Lung (tissue), 17 donors: ENCODE measurements at places on chromosomes 4 and X. TPM values are rescaled to one million over a fixed set of nuclear protein-coding genes. Genes with fewer than 3 reads are reported as not detected.

GRCh38 chr4:1627417-1628313, 56.4 kb downstream of the FAM53A start:
- H3K27ac ChIP-seq: no peak overlapping the region
- no peaks in the 10 kb centered on the region for H3K4me1 ChIP-seq
- no peak overlapping the region for H3K4me3 ChIP-seq
- no peaks in the 10 kb centered on the region for H3K27me3 ChIP-seq
- no peak for DNase-seq

- no peaks in the 10 kb centered on the region for H3K4me1 ChIP-seq
- H3K27ac ChIP-seq: no peak overlapping the region
- H3K4me3 ChIP-seq: no peak overlapping the region
- no peaks in the 10 kb centered on the region for H3K36me3 ChIP-seq
- no peaks in the 10 kb centered on the region for H3K27me3 ChIP-seq
Observed at GRCh38 chr4:120431180-120431579, 364.5 kb upstream of the MAD2L1 start.

The CCNQ gene
- total RNA-seq: 14.2 TPM

- H3K4me1 ChIP-seq: peaks cover 9% of the 10 kb centered on the region
- no peaks in the 10 kb centered on the region for H3K27me3 ChIP-seq
- no peak for DNase-seq
- H3K36me3 ChIP-seq: no peaks in the 10 kb centered on the region
Observed at GRCh38 chr4:123953566-123953965, 557.0 kb downstream of the SPRY1 start.

The CABS1 gene
- not detected for total RNA-seq

GRCh38 chr4:182923366-182923765, 6.2 kb upstream of the DCTD start:
- no peaks in the 10 kb centered on the region for H3K27me3 ChIP-seq
- H3K27ac ChIP-seq: no peak overlapping the region
- no peaks in the 10 kb centered on the region for H3K36me3 ChIP-seq
- H3K4me3 ChIP-seq: no peak overlapping the region

GRCh38 chrX:118565853-118566252, 70.2 kb downstream of the DOCK11 start:
- H3K27me3 ChIP-seq: no peaks in the 10 kb centered on the region
- DNase-seq: no peak
- H3K4me3 ChIP-seq: no peak overlapping the region
- no peak overlapping the region for H3K27ac ChIP-seq
- H3K36me3 ChIP-seq: no peaks in the 10 kb centered on the region

- DNase-seq: no peak
- no peaks in the 10 kb centered on the region for H3K4me1 ChIP-seq
- H3K27ac ChIP-seq: no peak overlapping the region
- H3K36me3 ChIP-seq: no peaks in the 10 kb centered on the region
Observed at GRCh38 chr4:105630670-105631655, 77.5 kb downstream of the INTS12 start.

DNA sequence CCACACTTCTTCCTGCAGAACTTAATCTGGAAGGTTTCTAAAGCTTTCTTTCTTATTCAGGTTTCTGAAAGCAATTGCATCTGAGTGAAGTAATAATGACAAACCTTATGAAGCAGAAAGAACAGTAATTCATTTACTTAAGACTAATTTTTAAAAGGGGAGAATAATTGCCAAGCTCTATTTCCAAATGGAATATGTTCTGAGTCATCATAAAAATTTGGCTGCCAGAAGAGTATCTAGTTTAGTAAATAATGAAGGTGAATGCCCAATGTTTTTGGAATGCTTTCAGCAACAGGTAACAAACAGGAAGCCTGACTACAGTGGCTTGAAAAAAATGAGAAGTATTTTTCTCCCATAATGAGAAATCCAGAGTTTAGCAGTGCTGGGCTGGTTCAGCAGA, 227.3 kb upstream of the TET2 start:
- no peak for DNase-seq
- H3K36me3 ChIP-seq: no peaks in the 10 kb centered on the region
- no peaks in the 10 kb centered on the region for H3K4me1 ChIP-seq
- H3K27me3 ChIP-seq: no peaks in the 10 kb centered on the region
- H3K4me3 ChIP-seq: no peak overlapping the region
- no peak overlapping the region for H3K27ac ChIP-seq

The FAM149A gene
- total RNA-seq: 14.8 TPM

DNA sequence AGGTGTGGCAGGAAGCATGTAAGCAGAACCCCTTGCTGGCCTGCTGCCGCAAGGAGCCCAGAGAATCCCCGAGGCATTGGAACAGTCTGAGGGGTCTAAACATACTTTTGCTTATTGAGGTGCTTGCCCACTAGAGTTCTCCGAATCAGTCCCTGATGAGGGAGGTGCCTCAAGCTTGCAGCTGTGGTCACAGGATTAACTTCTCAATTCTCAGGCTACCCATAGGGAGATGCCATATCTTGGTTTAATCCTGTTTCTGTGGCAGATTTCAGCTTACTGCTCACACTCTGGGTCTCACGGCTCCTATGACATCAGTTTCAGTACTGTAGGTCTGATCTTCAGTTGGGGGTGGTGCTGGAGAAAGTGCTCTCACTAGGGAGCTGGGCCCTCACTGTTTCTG, 39.9 kb downstream of the CCNG2 start:
- no peak for DNase-seq
- no peak overlapping the region for H3K27ac ChIP-seq
- H3K36me3 ChIP-seq: no peaks in the 10 kb centered on the region
- no peaks in the 10 kb centered on the region for H3K4me1 ChIP-seq
- no peak overlapping the region for H3K4me3 ChIP-seq

DNA sequence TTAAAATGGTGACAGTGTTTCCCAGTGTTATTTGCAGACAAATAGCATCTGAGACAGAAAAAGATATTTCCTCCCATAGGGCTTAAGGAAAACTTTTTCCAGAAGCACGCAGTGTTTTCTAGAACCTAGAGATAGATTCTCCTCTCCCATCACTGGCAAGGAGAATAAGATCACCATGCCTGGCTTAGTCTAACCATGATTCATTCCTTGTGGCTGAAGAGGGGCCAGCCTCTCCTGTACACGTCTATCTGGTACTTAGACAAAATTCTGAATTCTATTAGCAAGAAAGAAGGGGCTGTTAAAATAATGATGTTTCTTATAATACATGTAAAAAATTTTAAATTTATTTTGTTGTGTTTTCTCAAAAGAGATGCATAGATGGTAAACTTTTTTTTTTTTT, 296.1 kb upstream of the LDB2 start:
- H3K27ac ChIP-seq: no peak overlapping the region
- no peaks in the 10 kb centered on the region for H3K36me3 ChIP-seq
- H3K4me3 ChIP-seq: no peak overlapping the region
- peaks cover 3% of the 10 kb centered on the region for H3K4me1 ChIP-seq
- H3K27me3 ChIP-seq: no peaks in the 10 kb centered on the region

DNA sequence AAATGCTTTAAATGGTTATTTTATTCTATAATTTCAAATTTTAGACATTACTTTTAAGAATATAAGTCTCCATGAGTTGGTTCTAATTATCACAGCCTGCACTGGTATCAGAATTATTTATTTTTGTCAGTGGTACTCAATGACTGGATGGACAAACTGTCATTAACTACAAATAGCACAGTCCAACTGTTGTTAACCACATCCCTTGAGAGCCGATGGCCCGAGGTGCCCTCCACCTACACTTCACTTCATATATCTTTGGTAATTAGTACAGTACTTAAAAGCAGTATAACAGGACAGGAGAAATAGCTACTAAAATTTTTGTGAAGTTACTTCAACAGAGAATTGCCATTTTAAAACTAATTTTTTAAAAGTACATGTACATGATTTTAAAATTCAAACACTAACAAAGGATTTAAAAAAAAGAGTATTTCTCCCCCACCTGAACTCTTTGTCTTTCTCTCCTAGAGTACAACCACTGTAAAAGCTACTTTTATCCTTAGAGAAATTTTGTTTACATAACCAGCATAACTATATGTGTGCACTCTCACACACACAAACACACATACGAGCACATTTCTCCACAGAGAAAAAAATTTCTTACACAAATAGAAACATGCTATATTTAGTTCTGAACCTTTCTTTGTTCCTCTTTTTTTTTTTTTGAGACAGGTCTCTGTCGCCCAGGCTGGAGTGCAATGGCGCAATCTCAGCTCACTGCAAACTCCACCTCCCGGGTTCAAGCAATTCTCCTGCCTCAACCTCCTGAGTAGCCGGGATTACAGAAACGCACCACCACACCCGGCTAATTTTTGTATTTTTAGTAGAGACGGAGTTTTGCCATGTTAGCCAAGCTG, 6.5 kb downstream of the TIFA start:
- DNase-seq: no peak
- H3K4me3 ChIP-seq: no peak overlapping the region
- no peaks in the 10 kb centered on the region for H3K36me3 ChIP-seq
- no peaks in the 10 kb centered on the region for H3K27me3 ChIP-seq
- H3K27ac ChIP-seq: no peak overlapping the region

GRCh38 chr4:134027931-134028330, 173.7 kb downstream of the PABPC4L start:
- peak; percentile 14 for DNase-seq
- H3K27me3 ChIP-seq: no peaks in the 10 kb centered on the region
- no peaks in the 10 kb centered on the region for H3K36me3 ChIP-seq
- H3K4me3 ChIP-seq: no peak overlapping the region
- H3K27ac ChIP-seq: no peak overlapping the region

DNA sequence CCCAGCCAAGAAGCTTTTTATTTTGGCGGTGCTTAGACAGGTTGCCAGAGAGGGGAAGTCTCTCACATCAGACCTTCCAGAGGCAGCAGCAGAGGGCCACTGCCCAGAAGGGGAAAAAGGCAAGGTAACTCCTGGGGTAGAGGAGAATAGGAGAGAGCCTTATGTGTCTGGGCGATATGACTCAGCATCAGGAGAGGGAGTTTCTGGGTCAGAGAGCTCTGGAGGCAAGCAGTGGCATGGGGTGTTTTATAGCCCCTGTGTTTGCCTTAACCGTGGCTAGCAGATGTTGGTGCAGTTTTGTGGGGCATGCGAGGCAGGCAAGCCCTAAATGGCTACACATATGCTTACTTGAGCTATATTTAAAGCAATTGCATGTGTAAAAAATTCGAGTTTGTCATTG, 8.3 kb upstream of the ZXDB start:
- H3K36me3 ChIP-seq: no peaks in the 10 kb centered on the region
- no peak overlapping the region for H3K27ac ChIP-seq
- H3K27me3 ChIP-seq: no peaks in the 10 kb centered on the region
- DNase-seq: no peak
- no peak overlapping the region for H3K4me3 ChIP-seq

DNA sequence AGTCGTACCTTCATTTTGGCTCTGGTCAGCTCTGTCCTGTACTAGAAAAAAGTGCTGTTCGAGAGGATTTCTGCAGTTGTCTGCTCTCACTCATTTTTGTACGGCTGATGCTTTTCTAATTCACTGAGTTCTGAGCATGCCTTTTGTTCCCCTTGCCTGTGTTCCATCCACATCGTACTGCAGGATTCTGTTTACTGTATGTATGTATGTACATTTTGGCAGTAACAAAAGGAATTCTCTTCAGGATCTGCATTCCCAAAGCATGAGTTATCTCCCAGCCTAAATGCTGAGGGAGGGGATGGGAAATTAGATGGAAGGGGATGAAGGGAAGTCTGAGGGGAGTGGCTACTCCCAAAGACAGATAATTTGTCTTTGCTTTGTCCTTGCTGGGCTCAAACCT, 87.6 kb downstream of the GBA3 start:
- no peaks in the 10 kb centered on the region for H3K36me3 ChIP-seq
- no peak for DNase-seq
- H3K4me1 ChIP-seq: no peaks in the 10 kb centered on the region

GRCh38 chr4:101197350-101197749, 150.0 kb downstream of the PPP3CA start:
- H3K27ac ChIP-seq: no peak overlapping the region
- H3K4me3 ChIP-seq: no peak overlapping the region
- no peaks in the 10 kb centered on the region for H3K27me3 ChIP-seq
- peaks cover 2% of the 10 kb centered on the region for H3K36me3 ChIP-seq

GRCh38 chr4:27828843-27829242, 968.2 kb downstream of the STIM2 start:
- H3K4me1 ChIP-seq: no peaks in the 10 kb centered on the region
- no peaks in the 10 kb centered on the region for H3K36me3 ChIP-seq
- H3K27ac ChIP-seq: no peak overlapping the region
- no peak overlapping the region for H3K4me3 ChIP-seq
- no peak for DNase-seq
- no peaks in the 10 kb centered on the region for H3K27me3 ChIP-seq

- no peak overlapping the region for H3K27ac ChIP-seq
- H3K36me3 ChIP-seq: no peaks in the 10 kb centered on the region
- no peak overlapping the region for H3K4me3 ChIP-seq
- DNase-seq: no peak
- no peaks in the 10 kb centered on the region for H3K4me1 ChIP-seq
- no peaks in the 10 kb centered on the region for H3K27me3 ChIP-seq
Observed at GRCh38 chr4:114668577-114668976, 70.0 kb downstream of the UGT8 start.

DNA sequence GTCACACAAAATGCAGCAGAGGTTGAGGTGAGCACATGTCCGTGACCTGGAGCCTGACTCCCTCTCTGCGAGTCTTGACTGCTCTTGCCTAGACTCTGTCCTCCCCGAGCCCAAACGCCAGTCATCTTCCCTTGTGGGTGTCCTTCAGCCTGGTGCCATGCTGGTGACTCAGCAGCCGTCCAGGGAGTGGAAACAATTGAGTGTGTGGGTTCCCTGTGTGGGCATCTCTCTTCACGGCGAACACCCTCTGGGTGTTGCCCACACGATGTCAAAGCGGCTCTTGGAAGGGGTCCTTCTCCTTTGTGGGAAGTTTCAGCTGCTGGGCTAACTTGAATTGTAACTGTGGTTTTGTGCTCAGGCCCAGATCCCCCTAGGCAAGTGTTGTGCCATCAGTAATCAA, 17.5 kb upstream of the MSANTD1 start:
- H3K4me1 ChIP-seq: no peaks in the 10 kb centered on the region
- H3K36me3 ChIP-seq: peaks cover 60% of the 10 kb centered on the region
- no peak for DNase-seq
- no peaks in the 10 kb centered on the region for H3K27me3 ChIP-seq

DNA sequence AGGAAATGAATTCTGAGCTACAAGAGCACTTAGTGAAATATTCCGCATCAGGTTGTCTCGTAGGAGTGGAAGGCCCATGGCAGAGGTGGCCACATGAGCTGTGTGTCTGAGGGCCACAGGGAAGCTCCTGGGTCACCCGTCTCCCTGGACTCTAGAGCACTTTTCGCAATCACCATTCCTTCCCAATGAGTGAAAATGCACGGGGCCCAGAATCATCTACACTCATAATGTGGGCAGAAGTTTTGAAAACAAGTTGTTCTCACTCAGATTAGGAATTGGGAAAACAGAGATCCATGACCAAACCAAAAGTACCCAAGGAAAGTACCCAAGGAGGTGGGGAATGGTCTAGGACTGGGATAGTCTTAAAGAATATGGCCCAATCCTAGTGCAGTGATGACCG, 94.4 kb downstream of the SCD5 start:
- H3K4me3 ChIP-seq: no peak overlapping the region
- no peak for DNase-seq
- H3K4me1 ChIP-seq: peaks cover 2% of the 10 kb centered on the region
- H3K36me3 ChIP-seq: peaks cover 9% of the 10 kb centered on the region
- no peak overlapping the region for H3K27ac ChIP-seq

DNA sequence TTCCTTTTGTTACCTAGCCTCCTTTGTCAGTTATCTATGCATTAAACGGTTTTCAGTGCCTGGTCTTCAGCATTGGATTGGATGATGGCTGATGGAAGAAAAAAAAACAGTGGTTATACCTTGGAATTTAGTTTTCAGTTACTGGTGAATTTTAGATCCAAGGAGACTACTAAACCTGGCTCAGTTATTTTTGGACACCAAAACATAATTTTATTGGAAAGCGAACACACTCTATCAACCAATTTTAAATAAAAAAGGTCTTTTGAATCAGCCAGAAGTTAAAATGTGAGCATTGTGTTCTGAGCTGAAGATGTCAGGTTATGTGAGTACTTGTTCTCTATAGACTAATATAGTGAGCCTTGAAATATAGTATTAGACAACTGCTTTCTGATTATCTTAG, 32.1 kb downstream of the FGF2 start:
- no peak for DNase-seq
- no peaks in the 10 kb centered on the region for H3K36me3 ChIP-seq
- peaks cover 19% of the 10 kb centered on the region for H3K4me1 ChIP-seq
- H3K27me3 ChIP-seq: no peaks in the 10 kb centered on the region
